ENCODE measurements at places on chromosomes 12 and 14.

DNA sequence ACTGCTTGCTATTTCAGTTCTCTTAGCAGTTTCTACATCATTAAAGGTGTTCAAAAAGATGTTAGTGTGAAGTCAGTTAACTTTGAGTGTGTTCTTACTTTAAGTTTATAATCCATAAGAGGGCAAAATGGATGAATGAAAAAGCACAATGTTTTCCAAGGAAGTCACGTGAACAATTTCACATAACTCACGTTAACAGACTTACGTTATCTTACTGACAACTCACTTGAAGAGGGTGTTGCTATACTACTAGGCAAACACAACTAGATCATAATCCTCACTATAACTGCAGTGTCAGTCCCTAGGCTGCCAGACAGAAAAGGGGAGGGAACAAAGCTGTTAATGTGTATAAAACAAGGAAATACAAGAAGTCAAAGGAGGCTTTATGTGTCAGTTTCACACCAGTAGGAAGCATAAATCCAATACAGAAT is 6.4 kb downstream of the SLC2A13 start:
- no peak for DNase-seq

DNA sequence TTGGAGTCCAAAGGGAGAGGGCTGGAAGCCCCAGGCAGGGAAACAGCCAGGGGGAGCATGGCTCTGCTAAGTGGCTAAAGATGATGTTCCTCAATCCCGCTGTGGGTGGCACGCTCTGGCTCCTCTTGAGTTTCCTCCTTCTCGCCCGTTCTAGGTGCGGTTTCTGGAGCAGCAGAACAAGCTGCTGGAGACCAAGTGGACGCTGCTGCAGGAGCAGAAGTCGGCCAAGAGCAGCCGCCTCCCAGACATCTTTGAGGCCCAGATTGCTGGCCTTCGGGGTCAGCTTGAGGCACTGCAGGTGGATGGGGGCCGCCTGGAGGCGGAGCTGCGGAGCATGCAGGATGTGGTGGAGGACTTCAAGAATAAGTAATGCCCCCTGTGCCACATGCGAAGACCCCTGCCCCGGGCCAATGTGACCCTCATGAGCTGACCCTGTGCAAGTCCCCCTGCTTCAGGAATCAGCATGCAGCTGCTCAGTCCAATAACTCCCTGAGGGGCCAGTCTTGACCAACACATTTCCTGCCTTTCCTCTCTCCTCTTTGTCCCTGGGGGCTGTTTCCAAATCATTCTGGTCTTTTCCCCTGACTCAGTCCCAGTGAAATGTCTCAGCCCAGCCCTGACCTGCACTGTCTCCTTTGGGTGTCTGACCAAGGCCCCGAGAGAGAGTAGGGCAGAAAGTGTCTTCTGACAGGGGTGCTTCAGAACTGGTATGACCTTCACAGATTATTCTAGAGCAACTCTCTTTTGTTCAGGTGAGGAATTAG is 2.1 kb downstream of the KRT7 start:
- DNase-seq, result no peak

- no peak for DNase-seq
Measured at GRCh38 chr14:75119056-75119455, 7.8 kb downstream of the NEK9 start.

GRCh38 chr12:122830517-122831214 is 4.6 kb upstream of the HIP1R start:
- DNase-seq, result no peak

GRCh38 chr14:104390221-104390931 is 189.2 kb upstream of the C14orf180 start:
- no peak for DNase-seq

DNA sequence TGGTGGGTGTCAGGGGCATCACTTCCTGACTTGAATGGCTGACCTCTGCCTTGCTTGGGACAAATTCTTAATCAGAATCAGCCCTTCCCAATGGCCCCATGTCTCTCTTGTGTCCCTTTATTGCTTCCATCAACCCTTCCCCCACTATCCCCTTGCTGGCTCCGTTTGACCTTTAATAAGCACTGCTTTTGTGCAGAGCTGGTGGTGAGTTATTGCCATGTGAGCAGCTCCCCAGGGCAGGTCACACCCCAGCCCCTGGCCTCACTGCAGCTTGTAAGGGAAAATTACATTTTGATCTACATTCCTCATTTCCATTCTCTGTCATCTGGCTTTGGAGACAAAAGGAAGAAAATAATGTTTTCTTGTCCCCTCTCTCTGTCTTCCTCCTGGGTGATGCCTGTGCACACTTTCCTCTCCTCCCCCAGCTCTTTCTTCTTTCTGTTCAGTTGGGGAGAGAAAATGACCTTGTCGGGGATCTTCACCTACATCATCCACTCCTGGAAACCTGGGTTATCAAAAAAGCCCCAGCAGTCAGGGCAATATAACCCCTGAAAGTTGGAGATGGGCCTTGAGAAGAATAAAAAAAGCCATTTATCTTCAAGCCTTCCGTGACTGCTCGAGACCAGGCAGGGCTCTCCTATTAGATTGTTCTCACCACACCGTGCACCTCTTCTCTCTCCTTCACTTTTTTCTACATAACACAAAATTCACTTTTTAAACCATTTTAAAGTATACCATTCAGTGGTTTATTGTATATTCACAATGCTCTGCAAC is 100.4 kb upstream of the SRRM4 start:
- no peak for DNase-seq

GRCh38 chr12:93003531-93004239 is 74.6 kb upstream of the EEA1 start:
- no peak for DNase-seq

GRCh38 chr12:69324797-69325466 is 23.2 kb upstream of the LYZ start:
- DNase-seq, result no peak

- DNase-seq, result no peak
Measured at GRCh38 chr14:56649382-56649781, 69.8 kb downstream of the TMEM260 start.
